Fibroblast of lung (primary cell): ENCODE measurements at places on chromosomes 12 and 14. TPM values are rescaled to one million over a fixed set of nuclear protein-coding genes. Genes with fewer than 3 reads are reported as not detected.

The EXD2 gene
- polyA plus RNA-seq = 19.8 and 25.5 TPM in 2 replicates

The P2RX7 gene
- polyA plus RNA-seq = 1.9 and 2.7 TPM in 2 replicates

The RNASE2 gene
- polyA plus RNA-seq = not detected in 2 replicates

The LRP1-AS gene
- polyA plus RNA-seq = not detected in 2 replicates

The HPD gene
- polyA plus RNA-seq = 0.36 and 0.55 TPM in 2 replicates

The PTHLH gene
- 0.90 and 1.1 TPM in 2 replicates for polyA plus RNA-seq

The KCNA1 gene
- polyA plus RNA-seq = not detected in 2 replicates

The FOXG1 gene
- 0.01 TPM in 1 of 2 replicates, not detected in the other for polyA plus RNA-seq

The KRT81 gene
- not detected in 2 replicates for polyA plus RNA-seq

The CPNE6 gene
- not detected in 2 replicates for polyA plus RNA-seq

The IAPP gene
- polyA plus RNA-seq = not detected in 2 replicates

The HOXC10 gene
- 0.06 TPM in 1 of 2 replicates, not detected in the other for polyA plus RNA-seq

The SPRYD4 gene
- polyA plus RNA-seq = 2.1 and 3.0 TPM in 2 replicates

The ACOT4 gene
- polyA plus RNA-seq = 0.14 and 0.17 TPM in 2 replicates

The SLC8A3 gene
- polyA plus RNA-seq = 0.03 TPM in 1 of 2 replicates, not detected in the other

The KCNH3 gene
- polyA plus RNA-seq = 0.05 and 0.09 TPM in 2 replicates

GRCh38 chr14:59389936-59390335 is 75.2 kb downstream of the GPR135 start:
- DNase-seq = no peak

DNA sequence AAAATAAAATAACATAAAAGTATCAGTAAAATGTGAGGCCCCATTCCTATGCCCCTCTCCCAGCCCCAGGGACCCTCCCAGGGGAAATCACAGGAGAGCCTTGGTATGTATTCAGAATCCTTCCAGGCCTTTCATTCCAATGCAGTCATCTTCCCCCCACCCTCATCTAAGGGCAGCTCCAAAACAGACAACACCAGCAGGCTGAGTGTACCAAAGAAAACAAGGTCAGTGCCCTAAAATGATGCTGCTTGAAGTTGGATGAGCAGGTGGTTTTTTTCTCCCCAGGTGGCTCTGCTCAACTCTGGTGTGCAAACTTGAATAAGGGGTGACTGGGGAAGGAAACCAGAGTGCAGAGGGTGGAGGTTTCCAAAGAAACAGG is 56.2 kb downstream of the TSPAN9 start:
- DNase-seq = peak; percentile 41

GRCh38 chr14:92789457-92790089 is 4.5 kb upstream of the GOLGA5 start:
- DNase-seq = peak; percentile 13

- no peak for DNase-seq
Observed at GRCh38 chr14:39381366-39381765, 50.9 kb downstream of the FBXO33 start.

DNA sequence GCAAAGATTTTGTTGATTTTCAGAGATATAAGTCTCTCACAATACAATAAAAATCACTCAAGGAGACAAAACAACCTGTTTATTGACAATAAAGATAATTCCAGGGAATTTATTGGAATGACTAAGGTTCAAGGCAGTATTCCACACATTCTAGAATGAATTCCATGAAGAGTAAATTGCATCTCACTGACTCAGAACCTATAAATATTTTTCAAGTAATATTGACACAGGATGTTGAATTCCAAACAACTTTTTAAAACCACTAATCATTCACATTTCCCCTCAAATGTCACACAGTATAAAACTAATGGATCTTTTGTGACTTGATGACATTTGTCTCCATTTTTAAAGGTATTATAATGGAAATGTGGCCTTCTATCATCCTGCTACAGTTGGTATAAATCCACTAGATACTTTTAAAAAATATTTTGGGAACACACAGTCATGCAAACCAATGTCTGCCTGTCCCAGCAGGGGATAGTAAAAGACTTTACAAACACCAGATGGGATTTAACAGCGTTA is 42.1 kb upstream of the LGR5 start:
- peak; percentile 64 for DNase-seq

- peak; percentile 54 for DNase-seq
Observed at GRCh38 chr14:63654346-63654745, 12.7 kb upstream of the WDR89 start.

DNA sequence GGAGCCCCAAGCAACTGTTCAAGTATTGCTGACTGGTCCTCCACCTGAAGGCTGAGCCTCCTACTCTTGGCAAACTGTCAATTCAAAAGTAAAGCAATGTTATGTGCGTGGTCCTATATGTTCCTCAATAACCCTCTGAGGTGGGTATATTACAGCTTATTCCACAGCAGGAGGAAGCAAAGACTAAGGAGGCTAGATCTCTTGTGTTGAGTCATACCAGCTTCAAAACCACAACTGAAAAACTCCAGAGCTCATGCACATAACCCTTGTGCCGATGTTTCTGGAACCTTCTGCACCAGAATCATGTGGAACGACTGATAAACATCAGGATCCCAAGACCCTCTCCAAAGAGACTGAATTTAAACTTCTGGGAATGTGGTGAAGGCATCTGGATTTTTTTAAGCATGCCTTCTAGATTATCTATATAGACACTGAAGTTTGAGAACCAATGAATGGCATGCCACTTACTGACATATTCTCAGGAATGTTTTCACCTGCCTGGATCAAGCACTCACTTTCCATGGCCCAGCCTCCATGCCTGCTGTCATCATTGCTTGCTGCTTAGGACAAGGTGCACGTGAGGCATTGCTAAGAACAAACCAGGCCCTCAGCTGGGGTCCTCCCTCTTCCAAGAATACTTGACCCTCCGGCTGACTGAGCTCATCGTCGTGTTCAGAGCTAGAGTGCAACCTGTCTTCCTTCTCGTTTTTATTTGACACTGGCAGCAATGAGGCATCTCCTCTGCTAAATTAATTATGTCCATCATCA is 194.7 kb downstream of the BCL11B start:
- peak; percentile 33 for DNase-seq

GRCh38 chr12:50986966-50987737 is 34.8 kb downstream of the HIGD1C start:
- peak; percentile 42 for DNase-seq

DNA sequence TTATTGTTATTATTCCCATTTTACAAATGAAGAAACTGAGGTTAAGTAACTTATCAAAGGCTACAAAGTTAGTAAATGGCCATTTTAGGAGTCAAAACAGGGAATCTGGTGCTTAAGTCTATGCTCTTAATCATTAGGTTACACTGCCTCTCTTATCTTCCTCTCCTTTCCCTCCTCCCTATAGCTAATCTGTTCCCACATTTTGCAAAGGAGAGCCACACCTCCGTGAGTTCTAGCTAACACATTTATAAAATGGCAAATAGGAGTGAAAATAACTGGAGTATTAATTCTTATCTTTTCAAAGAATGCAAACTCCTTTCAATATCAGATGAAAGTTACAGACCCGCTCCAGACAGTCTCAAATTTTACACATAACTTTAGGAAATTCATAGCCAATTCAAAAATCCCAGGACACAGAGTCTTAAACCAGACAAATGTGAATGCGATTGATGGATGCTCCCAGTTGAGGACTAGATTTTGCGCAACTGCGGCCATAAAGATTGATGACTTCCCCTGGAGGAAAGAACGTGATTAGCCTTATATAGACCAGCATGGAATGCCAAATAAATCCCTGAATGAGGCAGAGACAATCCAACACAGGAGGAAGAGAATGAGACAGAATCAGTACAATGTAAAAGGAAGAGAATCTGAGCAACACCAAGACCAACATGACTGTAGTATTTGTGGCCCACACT is 225.0 kb upstream of the ARID2 start:
- no peak for DNase-seq

DNA sequence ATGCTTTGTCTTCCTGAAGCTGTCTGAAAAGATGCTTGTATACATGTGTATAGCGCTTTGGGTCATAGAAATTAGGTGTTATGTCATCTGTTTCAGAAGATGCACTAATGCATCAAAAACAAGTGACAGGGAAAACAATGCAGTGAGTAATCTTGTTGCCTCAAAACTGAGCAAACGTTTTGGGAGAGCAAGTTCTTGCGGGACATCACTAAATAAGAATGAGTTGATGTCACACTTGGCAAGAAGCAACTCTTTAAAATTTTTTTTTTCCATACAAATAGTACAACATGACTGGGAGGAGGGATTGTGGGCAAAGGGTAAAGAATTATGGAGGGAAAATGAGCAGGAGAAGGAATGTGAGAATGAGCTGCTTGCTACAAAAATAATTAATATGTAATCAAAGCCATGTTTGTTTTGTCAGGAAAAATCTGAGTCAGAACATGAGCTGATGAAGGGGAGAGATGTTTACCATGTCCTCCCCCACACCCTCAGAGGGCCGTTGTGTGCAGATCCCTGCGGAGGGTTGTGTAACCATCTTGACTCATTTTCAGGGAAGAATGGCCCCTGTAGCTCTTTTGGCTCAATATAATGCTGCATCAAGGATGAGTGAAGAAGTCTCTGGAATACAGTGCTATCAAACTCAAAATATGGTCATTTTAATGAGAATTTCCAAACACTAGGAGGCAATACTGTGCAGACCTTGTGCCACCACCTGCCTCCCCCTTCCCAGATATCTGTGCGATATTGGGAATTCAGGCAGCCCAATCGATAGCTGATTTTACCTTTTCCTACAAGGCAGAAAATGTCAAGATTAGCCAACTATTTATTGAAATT is 41.4 kb downstream of the BORCS5 start:
- DNase-seq = peak; percentile 98

DNA sequence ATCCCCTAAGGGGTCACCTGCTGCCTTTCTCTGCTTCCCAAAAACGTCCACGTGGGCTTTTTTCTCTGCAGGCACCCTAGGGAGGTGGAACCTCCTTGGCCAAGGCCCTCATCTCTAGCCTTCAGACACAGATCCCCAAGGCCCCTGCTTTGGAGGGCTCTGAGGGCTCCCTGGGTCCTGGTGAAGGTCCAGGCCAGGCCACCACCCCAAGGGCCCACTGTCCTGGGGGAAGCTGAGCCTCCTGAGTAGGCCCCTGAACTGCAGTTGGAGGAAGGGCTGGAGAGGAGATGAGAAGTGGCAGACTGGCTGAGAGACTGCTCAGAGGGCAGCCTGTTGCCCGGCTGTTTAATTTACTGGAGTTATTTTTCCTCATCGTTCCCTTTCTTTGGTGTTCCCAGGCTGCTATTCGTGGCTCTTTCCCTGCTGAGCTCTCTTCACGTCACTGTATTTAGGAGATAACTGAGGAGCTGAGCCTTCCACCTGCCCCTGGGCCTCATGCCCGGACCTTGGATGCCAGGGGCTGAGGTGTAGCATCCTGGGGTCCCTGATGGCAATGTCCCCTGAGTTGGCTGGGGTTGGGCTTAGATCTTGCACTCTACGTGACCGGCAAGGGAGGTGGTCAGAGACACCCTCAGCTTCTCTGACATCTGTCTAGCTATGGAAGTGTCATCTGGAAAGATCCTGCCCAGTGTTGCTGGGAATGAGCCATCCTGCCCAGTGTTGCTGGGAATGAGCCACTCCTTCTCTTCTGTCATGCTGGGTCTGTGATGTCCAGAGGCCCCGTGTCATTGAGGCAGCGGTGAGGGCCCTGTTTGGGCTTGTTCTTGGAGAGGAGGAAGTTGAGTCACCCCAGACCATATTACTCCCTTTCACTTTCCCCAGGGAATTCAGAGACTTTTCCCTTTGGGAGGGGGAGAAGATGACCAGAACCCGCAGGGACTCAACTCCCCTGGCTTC is 139.8 kb downstream of the TSPAN9 start:
- peak; percentile 80 for DNase-seq

GRCh38 chr12:68497702-68498101 is 113.0 kb upstream of the RAP1B start:
- peak; percentile 100 for DNase-seq

DNA sequence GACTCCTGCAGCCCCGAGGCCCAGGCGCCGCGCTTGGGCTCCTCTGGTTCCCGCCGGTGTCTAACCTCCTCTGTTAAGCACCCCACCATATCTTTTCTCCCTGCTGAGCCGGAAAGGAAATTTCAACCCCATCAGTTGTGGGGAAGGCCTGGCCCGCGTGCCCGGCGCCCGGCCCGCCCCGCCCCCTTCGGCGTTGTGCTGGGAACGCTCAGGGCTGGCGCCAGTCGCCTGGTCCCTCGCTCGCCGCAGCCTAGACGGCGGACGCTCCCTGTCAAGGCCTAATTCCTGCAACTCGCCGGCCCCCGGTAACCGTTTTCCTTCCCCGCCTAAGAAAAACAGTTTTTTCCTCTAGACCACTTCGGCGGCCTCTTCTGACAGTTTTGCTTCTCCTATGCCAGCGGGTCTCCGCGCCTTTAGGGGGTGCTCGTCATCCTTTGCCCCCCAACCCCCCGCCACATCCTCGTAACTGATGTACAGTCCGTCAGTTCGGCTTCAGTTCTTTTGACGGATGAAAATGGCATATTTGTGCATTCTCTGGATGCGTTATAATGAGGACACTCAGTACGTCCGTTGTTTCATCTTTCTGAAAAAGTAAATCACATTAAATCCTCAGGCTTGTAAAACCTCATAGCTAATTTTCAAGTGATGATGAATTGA is 506 bp upstream of the NAP1L1 start:
- DNase-seq = no peak

- peak; percentile 23 for DNase-seq
Observed at GRCh38 chr12:26524862-26525465, 308.0 kb downstream of the ITPR2 start.

- no peak for DNase-seq
Observed at GRCh38 chr12:54688309-54689033, 40.3 kb upstream of the DCD start.

DNA sequence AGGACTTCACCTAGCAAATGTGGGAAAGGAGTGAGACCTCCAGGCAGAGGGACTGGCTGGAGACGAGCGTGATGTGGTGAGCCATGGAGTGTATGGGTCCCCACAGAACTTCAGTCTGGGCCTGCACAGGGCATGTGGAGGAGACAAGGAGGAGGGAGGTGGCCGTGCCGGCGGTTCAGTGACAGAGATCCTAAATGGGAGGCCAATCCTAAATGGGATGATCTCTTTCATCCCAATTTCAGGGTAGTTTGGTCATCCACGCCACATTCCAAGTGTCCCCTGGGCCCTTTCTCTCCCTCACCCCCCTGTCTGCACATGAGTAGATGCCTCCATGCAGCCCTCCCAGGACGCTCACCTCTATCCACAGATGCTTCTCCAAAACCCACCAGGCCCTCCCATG is 13.2 kb downstream of the SERPINA5 start:
- no peak for DNase-seq

DNA sequence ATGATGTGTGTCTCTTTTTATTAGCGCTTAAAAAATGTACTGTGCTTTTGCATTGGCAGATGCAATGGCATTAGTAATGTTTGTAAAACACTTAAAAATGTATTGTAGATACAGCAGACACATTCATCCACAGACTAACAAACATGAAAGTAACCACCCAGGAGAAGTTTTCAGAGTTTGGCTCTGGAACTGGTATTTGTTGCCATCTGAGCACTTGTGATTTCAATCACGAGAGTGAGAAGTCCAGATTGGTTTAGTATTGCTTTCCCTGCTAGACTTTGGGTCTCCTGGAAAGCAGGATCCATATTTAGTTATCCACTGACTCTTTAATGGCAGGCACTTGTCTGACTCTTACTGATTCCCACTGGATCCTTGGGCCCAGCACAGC is 13.2 kb downstream of the RASSF8 start:
- no peak for DNase-seq
